Stimulated activated CD4-positive, alpha-beta T cell treated with anti-CD3 and anti-CD28 coated beads, Interleukin-12 subunit alpha, Interleukin-12 subunit beta, amount 100 ng/mL, for 48 hours (primary cell): ENCODE measurements at places on chromosomes 6 and 20.

GRCh38 chr6:133683606-133684005 lies 205.3 kb upstream of the TCF21 start:
- DNase-seq, result no peak

DNA sequence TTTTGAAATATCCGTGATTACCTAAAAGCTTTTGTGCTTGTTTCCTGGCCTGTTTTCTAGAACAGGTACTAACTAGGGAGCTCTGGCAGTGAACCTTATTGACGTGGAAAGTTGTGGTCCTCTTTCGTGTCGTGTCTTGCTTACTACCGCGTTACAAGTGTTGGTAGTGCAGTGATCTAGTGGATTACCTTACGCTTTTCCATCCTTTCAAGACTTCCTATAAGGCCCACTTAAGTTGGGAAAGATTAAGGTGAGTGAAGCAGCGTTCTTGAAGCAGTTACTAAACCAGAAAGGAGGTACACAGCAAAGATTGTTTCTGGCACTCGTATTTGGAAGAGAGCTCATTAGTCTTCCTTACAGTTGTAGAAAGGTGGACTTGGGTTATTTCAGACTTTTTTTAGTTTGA lies 1.9 kb downstream of the PNRC1 start:
- no peak for DNase-seq

DNA sequence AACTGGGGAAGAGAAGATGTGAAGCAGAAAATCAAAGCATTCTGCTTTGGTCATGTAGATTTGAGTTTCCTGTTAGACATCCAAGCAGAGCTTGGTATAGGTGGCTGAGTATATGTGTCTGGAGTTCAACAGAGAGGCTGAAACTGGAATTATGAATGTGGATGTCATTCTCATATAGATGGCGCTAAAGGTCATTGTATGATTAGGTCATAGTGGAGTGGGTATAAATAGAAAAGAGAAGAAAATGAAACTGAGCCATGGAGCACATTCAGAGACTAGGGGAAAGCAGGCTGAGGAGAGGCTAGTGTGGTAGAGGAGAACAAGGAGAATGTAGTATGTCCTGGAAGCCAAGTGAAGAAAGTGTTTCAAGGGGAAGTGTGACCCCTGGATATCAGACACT lies 295.6 kb upstream of the PLN start:
- DNase-seq, result no peak

GRCh38 chr20:35893942-35894341 lies 60.4 kb downstream of the SCAND1 start:
- no peak for DNase-seq

DNA sequence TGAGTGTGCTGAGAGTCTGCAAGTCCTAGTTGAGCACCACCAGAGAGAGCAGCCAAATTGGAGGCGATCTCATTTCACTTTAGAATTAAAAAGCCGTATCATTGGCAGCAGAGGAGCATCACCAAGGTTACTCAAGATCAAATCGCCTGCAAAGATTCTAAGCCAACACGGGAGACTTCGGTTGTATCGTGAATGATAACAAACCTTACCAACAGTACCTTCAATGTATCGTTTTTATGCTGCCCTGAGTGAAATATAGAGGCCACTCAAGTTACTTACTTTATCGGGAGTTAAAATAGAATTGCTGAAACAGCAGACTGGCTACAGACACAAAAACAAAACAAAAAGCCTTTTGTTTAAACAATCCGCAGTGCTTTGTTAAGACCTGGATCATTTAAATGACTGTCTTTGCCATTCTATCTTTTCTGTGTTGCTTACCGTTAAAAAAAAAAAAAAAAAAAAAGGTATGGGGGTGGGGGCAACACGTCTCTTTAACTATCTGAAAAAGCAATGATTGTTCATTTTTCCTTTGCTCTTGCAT lies 14.2 kb downstream of the NHSL1 start:
- no peak for DNase-seq

DNA sequence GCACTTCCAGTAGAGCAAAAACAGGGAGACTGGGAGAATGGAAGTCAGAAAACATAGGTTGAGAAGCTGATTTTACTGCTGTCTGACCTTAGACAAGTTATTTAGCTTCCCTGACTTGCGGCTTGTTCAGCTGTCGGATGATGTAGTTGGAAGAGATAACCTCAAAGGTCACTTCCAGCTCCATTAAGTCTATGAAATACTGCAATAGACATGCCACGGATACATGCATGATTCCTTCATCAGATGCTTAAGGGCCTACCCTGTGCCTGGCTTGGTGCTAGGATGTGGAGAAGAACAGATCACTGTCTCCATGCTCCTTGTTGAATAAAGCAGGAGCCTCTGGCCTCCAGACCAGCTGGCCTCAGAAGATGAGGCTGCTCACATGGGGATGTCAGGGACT lies 43.7 kb downstream of the FYN start:
- no peak for DNase-seq

DNA sequence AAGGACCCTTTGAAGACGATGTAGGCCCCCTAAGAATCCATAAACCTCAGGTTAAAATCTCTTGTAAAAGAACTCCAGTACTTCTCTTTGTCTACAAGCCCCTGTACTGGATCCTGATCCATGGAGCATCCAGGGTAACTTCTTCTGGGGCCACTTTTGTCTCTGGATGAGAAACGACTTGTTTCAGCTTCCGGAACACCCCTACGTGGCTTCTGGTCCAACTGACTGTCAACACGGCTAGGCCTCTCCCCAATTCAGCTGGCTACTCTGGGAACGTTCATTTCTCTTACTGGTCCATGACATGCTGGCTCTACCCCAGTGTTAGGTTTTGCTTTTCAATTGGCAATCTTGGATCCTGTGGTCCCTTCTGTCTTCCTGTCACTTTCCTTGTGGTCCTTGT lies 198.0 kb downstream of the BACH2 start:
- no peak for DNase-seq

DNA sequence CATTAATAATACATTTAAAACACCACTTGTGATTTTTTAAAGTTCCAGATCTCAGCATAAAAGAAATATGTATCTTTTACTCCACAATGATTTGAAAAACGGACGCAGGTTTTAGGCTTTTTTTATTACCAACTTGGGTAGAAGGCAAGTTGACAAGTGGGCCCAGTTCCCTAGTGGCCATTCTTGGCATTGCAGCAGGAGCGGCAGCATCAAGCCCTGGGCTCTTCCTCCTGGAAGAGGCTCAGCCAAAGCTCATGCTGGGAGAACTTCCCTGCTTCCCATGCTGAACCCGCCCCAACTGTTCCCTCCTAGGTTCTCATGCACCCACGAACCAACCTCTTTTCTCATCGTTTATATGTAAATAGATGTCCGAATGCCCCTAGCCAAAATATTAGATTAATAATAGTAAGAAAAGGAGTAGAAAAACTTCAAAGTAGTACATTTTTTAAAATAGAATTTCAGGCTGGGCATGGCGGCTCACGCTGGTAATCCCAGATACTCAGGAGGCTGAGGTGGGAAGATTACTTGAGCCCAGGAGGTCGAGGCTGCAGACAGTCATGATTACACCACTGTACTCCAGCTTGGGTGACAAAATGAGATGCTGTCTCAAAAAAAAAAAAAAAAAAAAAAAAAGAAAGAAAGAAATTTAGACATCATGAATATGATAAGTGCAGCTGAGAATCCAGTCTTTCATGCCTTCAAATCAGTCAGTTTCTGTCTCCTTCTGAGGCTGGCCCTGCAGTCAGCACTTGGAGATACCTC lies 18.2 kb upstream of the MYB start:
- peak; percentile 44 for DNase-seq

DNA sequence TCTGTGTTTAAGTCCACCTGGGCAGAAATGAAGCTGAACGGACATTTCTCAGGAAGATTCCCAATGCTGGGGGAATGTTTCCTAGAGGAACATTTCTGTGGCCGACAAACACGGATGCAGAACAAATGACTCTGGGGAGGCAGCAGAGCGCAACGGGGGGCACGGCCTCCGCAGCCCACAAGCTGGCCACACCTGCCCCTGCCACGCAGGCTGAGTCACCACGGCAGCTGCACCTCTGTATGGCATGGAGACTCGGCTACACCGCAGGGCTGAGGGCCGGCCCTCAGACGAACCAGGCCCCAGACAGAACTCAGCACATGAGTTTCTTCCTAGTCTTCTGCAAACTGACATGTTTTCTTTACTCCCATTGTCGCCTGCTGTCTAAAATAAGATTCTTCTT lies 10.0 kb upstream of the PRR18 start:
- DNase-seq, result no peak

DNA sequence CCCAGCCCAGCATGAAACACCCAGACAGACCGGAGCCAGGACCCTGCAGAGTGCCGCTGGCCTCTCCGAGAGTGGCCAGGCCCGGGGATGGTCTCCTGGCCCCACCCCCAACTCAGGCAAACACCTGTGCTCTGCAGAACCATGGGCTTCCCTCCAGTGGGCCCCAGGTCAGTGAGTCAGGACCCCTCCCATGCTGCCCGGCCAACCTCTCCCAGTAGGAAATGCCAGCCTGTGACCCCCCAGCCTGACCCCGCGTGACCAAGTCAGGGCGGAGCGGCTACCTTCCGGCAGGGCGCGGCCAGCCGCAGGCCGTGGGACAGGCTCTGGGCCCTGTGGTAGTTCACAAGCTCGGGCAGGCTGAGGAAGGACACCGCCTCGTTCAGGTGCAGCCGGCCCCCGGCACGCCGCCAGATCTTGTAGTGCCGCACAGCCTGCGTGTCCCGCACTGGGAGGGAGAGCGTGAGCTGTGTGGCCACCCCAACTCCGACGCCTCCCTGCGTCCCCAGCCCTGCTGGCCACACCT lies 3.2 kb downstream of the PTK6 start:
- no peak for DNase-seq

- DNase-seq, result peak; percentile 96
Measured at GRCh38 chr6:31396422-31397152, 6.8 kb upstream of the MICA start.

DNA sequence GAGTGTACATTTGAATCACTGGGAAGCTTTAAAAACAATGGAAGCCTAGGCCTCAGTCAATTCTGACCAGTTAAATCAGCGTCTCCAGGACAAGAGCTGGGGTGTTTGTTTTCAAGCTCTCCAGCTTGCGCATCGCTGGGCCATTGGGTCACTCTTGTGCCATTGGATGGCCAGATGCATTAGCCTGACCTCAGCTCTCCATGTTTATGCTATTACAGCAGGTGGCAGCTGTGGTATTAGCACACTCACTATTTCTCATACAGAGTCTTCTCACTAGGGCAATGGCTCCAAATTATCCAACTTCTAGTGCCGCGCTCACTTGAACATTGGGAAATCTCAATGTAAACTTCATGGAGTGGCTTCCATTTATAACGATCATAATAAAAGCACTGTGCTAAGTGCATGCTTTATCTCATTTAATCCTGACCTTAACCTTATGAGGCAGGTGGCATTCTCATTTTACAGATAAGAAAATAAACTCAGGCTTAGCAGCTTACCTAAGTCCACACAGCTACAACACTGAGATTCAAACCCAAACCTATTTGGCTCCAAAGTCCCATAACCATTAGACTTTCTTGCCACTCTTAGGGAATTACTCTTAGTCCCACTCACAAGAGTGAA lies 108.8 kb downstream of the PPP1R14C start:
- no peak for DNase-seq

DNA sequence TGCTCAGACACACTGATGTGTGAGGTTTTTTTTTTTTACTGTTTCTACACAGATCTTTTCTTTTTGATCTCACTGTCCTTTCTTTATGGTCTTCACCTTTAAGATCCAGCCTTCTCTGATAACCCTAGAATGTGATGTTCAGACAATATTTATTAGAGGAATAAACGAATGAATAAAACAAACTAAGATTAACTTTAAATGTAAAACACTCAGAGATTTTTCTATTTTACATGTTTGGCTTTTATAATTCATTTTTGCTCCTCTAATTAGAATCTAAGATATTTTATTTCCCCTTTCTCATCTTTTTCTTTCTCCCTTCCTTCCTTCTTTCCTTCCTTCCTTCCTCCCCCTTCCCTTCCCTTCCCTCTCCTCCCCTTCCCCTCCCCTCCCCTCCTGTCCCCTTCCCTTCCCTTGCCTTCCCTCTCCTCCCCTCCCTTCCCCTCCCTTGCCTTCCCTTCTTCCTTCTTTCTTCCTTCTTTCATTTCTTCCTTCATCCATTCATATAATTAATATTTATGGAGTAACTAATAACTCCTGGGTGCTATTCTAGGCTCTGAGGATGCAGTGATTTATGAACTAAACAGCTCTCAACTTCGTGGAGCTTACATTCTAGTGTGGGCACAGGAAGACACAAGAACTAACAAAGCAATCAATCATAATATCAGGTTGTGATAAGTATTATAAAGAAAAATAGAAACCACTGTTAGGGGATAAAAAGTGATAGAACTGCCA lies 133.5 kb upstream of the TSHZ2 start:
- no peak for DNase-seq

- DNase-seq, result no peak
Measured at GRCh38 chr20:63819224-63819921, 11.7 kb downstream of the ZBTB46 start.

DNA sequence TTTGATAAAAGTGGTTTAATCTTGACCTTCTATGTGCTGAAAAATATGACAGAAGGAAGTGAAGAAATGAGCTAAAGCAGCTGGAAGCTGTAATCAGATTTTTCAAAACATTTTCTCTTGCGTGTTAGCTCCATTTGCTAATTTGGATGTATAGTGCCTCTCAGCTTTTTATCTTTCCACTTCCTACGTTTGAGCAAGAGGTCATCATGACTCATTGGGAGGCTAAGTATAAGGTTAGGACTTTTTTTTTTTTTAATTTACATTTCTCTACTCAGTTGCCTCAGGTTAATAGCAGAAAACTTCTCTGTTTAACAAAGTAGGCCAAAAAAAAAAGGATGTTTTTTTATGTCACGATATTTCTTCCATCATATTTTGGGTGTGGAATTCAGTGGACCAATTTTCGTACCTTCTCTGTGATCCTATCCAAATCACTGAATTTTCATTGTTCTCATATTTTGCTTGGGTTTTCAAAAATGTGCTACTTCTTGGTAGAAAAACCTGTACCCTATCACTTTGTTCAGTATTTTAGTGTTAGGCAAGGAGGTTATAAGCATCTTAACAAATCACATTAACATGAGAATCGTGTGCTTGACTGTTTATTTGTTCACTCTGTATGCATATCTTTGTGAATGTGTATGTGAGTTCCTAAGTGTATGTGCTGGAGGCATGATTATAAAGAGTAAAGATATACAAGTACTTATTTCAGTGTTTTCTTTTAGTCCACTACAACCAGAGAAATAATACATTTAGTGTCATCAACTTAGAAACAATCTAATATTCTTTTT lies 1028.3 kb upstream of the EYS start:
- DNase-seq, result no peak

DNA sequence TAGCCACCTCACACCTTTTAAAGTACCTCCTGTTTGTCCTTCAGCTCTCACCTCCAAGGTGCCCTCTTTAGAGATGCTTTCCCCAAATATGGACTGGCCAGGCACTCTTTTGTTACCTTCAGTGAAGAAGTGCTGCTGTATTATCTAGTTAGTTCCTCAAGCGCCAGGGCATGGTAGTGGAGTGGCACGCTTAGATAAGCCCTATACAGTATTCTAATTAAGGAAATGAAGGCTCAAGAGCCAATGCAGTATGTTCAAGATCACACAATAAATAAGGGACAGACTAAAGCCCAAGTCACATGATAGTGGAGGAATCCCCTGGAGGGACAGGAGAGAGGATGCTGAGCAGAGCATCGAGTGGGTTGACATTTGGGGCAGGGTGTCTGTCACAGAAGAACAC lies 28.5 kb upstream of the GFOD1 start:
- DNase-seq, result no peak

GRCh38 chr6:26594730-26595632 lies 1.8 kb upstream of the ABT1 start:
- DNase-seq, result peak; percentile 63
